ENCODE measurements at places on chromosomes 11 and 22.

DNA sequence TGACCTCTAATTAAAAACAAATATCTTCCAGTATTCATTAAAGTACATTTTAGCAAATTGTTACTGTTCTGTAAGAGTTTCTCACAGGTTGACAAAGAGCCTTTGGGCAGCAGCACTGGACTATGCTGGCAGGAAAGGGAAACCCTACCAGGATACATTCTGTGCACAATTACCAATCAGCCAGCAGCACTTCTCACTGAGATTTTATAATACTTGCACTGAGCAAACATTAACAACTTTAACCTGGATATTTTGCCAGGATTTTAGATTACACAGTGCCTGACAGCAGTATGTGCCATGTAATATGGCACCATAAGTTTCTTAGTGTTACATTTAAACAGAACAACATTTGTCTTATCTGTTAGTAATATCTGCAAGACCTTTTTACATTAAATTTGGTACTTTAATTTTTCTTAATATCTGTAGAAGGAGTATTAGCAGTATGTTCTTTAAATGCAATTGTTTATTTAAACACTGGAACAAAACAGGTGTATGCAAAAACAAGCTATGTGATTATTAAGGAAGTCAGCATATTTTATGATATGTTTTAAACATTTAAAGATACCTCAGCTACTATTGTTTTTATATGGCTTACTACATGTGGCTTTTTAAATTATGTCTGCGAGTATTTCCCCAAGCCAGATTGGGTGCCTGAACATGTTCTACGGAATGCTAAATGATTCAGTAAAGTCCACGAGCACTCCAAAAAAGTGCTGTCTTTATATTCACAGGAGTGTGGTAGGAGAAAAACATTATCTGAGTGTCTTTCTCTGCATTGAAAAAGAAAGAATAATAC is 699.0 kb upstream of the LUZP2 start:
- DNase-seq = peak; percentile 82

DNA sequence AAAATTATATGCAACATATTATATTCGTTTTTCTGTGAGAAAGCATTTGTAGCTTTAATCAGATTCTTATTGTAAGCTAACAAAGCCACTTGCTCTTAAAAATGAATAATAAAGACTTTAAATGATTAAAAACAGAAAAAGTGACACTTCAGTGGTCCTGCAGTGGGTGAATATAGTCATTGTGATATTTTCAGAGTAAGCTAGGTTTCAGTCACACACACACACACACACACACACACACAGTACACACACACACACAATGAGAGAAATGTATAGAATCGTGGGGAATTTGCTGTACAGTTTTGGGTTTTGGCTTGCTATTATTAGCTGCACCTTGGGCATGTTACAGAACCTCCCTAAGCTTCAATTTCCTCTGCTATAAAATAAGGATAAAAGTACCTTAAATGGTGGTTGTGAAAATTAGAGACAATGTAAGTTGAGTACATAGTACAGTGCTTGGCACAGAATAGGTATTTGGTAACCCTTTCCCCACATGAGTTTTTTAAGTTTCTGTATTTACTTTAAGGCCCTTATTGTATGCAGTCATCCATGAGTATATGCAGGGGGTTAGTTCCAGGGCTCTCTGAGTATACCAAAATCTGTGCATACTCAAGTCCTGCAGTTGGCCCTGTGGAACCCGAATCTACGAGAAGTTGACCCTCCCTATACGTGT is 39.8 kb downstream of the CSTPP1 start:
- DNase-seq = no peak

- no peak for DNase-seq
Observed at GRCh38 chr11:57453543-57454177, 6.7 kb upstream of the RTN4RL2 start.

DNA sequence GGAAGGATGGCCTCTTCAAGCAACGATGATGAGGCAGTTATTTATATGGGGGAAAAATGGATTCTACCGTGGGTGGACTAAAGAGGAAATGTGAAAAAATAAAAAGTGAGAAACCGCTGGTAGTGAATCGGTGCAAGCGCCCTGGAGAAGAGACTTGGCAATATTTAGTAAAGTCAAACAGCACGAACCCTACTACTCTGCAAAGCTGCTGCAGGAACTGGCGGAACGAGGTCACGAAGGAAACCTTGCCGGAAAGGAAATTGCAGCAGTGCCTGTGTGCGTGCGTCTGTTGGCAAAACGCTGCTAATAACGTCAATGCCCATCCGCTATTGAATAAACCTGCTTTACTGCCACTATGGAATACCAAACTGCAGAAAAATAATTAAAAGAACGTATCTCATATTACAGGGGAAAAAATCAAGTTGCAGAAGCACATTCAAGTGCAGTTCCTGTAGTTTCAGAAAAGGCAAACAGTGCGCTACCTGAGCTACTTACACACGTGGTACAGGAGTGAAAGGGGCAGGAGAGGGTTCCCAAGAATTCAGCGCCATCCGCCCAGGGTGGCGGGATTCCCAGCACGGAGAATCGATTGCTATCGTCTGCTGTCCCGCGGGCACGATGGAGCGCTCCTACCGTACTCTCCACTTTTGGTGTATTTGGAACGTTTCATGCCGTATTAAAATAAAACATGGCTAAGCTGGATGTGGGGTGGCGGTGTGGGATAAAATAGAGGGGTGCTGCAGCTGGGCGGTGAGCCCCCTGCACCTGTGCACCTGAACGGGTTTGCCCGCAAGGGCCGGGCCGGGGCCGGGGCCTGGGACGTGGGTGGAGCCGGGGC is 585 bp upstream of the NADSYN1 start:
- no peak for DNase-seq

DNA sequence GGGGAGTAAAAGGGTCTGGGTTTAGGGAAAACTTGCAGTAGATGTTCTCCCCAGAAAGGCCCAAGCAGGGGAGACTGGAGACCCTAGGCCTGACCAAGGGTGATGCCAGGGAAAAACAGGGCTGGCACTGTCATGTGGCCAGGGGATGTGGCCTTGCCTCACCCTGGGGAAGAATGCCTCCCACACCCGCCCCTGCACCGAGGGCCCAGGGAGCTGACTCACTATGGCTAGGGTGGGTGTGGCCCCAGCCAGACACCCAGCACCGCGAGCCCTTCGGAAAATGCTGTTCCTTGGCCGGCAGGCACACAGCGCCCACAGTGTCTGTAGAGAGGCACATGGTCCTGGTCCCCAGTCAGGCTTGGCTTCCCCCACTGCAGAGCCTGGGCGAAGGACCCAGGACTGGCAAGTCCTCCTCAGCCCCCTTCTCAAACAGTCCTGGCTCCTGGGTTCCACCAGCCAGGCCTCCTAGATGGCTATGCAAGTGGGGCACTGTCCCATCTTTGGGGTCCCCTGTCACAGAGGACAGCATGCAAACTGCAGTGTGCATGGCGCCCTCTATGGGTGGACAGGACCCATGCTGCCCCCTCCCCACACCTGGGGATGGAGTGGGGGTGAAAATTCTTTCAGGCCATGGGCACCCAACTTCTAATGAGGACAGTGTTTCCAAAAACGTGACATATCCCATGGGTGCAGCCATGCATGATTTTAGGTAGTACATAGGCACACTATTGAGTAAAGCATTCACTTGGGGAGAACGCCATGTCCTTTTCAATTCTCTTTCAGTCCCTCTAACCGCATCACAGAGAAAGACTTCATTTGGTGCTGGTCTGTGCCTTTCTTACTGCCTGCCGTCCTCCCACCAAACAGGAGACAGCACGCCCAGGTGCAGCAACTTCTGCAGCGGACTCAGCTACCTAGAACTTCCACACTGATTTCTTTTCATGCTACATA is 15.2 kb downstream of the TMPRSS5 start:
- DNase-seq = no peak

DNA sequence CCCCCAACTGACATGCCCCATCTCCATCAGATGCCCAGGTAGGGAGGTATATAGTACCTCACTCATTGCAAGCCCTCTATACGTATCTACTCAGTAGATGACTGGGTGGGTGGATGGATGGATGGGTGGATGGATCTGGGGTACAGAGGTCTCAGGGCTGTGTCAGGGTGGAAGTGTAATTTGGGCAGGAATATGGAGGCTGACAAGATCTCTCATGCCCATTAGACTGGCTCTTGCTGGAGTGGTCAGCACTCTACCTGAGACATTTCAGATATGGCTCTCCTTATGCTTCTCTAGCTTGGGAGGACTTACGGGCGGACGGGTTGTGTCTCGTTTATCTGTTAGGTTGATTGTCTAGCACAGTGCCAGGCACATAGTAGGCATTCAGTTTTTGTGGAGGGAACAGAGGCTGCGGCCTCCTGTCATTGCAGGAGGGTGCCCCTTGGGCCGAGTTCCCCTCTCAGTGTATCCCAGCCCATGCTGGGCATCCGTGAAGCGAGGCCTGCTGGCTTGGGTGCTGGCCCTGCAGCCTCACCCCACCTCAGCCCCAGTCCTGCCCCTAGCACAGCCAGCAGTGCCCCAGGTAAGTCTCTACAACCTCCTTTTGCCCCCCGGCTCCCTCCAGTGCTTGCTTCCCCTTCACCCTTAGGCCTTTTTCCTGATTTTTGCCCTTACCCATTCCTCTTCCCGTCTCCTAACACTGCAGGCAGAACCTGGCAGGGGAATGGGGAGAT is 13.7 kb downstream of the ROBO3 start:
- DNase-seq = no peak

- DNase-seq = no peak
Observed at GRCh38 chr22:19816372-19817119, 38.1 kb downstream of the GNB1L start.

GRCh38 chr11:34356130-34356529 is 1.7 kb downstream of the ABTB2 start:
- DNase-seq = no peak

DNA sequence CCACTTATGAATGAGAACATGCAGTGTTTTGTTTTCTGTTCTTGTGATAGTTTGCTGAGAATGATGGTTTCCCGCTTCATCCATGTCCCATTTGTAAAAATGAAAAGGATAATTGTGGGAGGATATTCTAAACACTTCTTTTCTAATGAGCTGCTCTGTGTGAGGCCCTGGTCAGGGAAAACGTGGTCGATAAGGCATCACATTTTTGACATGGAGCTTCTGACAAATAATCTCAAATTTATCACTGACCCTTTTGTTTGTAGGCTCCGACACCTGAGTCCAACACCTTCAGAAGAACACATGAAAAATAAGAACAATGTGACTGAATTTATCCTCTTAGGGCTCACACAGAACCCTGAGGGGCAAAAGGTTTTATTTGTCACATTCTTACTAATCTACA is at the start of gene OR4A15:
OR4A15 (plus strand) TSS at position 301 of the 400 bp plus-strand sequence; CDS start at position 301, 0 bp downstream.
- no peak for DNase-seq
